GM23338 (cell line): ENCODE measurements at places on chromosomes 5 and 9.
A peak's percentile ranks its signal among the peaks of the same experiment; 100 is the strongest.

GRCh38 chr5:143308731-143309130 is 94.8 kb downstream of the NR3C1 start:
- DNase-seq, result no peak

GRCh38 chr5:51997949-51998348 is 614.7 kb downstream of the ISL1 start:
- no peak for DNase-seq

DNA sequence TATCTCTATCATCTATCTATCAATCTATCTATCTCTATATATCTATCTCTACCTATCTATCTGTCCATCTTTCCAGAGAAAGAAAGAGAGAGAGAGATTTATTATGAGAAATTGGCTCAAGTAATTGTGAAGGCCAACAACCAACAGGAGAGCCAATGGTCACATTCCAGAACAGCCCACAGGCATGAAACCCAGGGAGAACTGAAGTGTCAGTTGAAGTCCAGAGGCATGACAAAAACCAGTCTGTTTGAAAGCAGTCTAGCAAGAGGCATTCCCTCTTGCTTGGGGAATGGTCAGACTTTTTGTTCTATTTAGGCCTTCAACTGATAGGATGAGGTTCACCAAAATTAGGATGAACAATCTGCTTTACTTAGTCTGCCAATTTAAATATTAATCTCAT is 87.6 kb upstream of the PLCXD3 start:
- DNase-seq, result no peak

DNA sequence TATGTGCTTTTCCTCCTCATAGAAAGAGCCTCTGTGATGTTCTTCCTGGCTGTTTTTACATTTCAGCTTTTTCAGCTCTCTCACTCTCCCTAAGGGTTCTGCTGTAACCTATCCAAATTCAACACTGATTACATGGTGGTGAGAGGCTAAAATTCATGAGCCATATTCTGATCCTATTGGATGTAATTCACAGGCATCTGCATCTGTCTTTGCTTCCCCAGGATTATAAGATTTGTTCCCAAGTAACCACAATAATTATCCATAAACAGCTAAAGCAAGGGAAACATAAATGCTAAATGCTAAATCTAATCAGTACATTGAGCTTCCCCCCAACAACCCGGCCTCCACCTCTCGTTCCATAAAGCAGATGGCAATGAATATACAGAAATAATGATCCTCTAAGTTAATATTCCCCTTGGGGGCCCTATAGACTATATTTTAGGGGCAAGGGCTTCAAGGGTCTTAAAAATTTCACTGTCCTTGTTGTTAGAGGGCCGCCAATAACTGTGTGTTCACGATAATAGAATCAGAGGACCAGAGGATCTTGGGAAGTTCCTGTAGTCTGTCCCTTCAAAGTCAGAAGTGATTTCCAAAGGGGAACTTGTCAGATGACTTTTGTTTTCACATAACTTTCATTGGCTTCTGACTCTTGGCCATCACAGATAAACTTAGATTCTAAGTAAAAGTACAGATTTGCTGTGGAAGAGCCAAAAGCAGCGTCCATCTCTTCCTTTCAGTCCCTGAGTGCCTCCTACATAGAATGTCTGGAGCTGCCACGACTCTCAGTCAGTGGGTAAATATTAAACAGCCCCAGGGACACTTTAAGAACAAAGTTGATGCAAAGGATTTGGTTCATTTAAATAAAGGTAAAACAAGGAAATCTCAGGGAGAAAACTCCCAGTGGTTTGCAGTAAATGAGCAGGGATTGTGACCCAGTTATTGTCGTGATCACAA is 125.6 kb downstream of the ALDH1A1 start:
- DNase-seq, result no peak

- DNase-seq, result no peak
These were observed 85.1 kb upstream of the IL12B start for GRCh38 chr5:159415301-159415937.

DNA sequence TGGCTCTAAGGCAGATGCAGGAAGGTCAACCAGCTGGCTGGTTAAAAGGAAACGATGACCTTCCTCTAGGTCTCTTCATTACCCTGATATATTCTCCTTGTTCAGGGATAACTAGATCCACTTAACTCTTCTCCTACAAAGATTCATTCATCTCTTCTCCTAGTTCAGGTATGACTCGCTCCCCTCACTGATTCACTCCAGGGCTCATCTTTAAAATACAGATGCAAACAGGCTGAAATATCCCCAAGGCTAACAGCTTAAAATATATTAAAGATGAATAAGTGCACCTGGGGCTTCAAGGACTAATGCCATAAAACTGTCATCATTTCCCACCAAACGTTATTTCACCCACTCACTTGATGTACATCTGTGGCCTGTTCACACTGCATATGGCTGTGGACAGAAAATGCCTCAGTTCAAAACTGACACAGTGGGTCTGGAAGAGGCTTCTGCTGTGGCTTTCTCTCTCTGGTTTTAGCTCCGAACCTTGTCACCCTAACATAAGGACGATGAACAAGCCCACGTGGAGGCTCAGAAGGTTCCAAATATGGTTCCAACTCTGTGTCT is 366.9 kb downstream of the DEPDC1B start:
- DNase-seq, result no peak

- DNase-seq, result no peak
These were observed 10.8 kb downstream of the C5orf15 start for GRCh38 chr5:133957591-133957990.

DNA sequence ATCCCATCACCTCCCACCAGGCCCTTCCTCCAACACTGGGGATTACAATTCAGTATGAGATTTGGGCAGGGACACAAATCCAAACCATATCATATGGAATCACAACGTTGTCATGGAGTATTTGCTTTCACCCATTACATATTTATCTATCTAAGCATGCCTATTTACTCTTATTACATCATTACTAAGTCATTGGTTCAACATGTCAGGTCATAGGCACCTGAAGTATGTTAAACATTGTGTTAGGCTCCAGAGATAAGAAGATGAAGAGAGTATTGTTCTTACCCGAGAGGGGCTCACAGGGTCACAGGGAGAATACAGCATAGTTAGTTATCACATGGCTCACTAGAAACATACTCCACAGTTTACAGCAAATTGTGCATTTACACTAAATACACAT is 150.5 kb downstream of the TMEM161B start:
- no peak for DNase-seq

DNA sequence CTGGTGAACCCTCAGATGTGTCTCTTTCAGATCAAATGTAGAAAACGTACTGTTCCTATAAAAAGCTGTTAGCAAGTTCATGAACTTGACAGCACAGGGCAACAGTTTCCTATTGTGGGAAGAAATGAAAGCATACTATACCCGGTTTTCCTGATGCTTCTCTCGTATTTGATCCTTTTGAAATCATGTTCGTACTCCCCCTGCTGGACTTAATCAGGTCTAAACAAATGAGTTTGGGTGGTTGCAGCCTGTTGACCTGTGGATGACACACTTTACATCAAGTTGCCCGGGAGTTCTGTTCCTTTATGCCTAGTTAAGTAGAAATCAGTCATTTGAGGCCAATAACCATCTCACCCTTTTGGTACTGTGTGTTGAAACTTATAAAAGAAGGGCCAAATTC is 1992.3 kb downstream of the MAT2B start:
- peak; percentile 84 for DNase-seq

- DNase-seq, result no peak
These were observed 157.0 kb downstream of the C9orf152 start for GRCh38 chr9:110050925-110051355.
